Pancreas (tissue), 10 donors: ENCODE measurements at places on chromosomes 3 and 15. TPM values are rescaled to one million over a fixed set of nuclear protein-coding genes. Genes with fewer than 3 reads are reported as not detected.

The SLC6A1 gene
- total RNA-seq: 0.35 TPM

The BNC1 gene
- total RNA-seq: not detected

The FETUB gene
- total RNA-seq: not detected

The SHC4 gene
- total RNA-seq: 0.16 TPM

The HTR3E gene
- not detected for total RNA-seq

The TNFAIP8L3 gene
- 0.76 TPM for total RNA-seq

The SYNPR gene
- not detected for total RNA-seq

The MITF gene
- 5.3 TPM for total RNA-seq

DNA sequence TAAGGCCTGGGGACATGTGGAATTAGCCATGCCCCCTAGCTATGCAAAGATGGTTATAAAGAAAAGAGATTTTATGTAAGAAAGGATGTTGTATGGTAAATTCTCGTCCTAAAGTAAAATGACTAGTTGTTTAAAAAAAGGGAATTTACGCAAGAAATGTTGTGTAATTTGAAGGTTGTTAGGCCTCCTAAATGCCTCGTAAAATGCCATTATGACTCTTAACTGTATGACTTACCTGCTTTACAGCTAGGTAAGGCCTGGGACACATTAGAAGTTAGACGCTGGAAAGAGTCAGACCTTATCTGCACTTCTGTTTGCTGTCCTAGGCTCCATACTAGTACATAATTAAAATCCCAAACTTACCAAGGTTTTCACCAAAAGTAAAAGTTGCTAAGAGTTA lies 17.5 kb upstream of the HHATL start:
- no peak for DNase-seq

DNA sequence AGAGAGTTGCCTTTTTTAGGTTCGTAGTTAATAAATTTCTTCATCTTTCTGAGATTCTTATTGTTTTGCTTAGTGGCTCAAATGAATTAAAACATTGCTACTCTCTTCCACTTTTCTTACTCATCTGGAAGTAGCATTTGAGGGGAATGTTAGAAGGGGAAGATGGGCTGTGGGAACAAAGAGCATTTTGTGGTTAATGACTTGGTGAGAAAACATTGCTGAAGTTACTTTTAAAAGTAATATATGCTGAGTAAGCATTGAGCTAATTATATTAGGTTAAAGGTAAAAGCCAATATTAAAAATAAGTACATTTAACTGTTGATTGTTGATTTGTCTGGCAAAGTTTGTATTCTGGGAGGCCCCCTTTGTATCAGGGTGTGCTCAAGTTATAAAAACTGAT lies 5.7 kb downstream of the MORF4L1 start:
- no peak for DNase-seq

GRCh38 chr3:137925080-137925479 lies 84.9 kb upstream of the CLDN18 start:
- DNase-seq: no peak

GRCh38 chr3:191253089-191253799 lies 54.2 kb downstream of the OSTN start:
- DNase-seq: no peak

DNA sequence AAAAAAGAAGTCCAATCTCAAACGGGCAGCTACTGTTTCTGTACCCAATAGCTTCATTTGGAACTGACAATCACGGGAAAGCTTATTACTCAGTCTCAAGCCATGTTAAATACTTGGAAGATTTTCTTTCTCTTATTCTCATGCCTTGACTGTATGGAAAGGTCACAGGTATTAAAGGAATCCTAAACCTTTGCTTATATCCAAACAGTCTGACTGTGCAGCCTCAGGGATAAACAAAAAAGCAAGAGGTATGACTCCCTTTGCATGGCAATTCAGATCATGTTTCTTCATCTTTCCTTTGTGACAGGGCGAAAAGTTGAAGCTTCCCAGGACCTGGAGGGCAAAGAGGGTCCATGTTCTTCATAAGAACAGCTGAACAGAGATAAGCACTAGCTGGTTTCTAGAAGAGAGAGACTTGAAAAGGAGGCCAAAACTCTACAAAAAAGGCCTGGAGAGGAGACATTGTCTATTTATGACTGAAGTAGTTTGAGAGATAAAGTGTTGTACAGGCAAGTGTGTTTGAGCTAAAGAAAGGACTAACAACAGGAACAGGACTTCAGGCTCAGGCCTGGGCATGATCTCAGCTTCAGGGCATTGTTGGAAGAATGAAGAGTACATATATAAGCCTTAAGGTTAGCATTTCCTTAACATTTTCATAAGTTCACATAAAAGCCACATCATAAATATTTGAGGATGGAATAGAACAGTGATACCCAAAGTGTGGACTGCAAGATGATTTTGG lies 231.0 kb upstream of the THRB start:
- DNase-seq: no peak

GRCh38 chr3:131553495-131554247 lies 50.9 kb upstream of the MRPL3 start:
- no peak for DNase-seq

DNA sequence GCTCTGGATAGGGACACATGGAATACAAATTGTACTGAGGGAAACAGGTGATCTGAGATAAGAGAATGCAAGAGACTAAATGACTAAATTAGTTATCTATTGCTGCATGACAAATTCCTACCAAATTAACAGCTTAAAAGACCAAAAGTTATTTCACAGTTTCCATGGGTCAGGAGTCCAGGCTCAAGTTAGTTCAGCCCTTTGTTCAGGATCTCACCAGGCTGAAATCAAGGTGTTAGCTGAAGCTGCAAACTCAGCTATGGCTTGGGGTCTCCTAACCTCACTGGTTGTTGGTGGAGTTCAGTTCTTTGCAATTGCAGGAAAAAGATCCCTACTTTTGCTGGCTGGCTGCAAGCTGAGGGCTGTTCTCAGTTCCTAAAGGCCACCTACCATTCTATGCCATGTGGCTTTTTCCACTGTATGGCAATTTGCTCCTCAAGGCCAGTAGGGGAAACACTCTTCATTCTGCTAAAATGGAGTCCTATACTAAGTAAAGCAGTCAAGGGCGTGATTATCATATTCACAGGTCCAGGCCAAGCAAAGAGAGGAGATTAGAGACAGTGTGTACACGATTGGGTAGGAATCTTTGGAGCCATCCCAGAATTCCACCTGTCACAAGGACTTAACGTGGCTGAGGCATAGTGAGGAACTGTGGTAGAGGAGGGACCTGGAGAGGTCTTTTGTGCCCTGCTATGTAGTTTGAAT lies 53.7 kb downstream of the THRB start:
- no peak for DNase-seq

GRCh38 chr15:38652998-38653397 lies 88.4 kb upstream of the RASGRP1 start:
- DNase-seq: no peak

DNA sequence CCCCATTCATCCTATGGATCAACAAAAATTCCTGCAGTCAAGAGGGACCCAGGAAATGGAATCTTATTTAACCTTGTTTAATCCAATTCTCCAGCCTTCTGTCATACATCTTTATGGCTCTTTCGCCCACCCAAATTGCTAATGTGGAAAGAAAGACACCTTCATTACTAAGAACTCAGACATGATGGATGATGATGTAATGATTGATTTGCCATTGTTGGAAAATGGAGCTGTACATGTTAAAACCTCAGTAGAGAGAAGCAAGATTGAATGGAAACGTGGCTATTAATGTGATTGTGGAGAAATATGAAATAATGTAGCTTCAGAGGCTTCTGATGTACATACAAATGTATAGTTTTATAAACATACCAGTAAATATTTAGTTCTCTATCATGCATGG lies 15.7 kb upstream of the PTPRG start:
- DNase-seq: no peak

GRCh38 chr3:28575746-28576613 lies 227.4 kb upstream of the AZI2 start:
- DNase-seq: peak; percentile 30

- no peak for DNase-seq
Measured at GRCh38 chr3:57397175-57398026, 104.9 kb upstream of the ASB14 start.

DNA sequence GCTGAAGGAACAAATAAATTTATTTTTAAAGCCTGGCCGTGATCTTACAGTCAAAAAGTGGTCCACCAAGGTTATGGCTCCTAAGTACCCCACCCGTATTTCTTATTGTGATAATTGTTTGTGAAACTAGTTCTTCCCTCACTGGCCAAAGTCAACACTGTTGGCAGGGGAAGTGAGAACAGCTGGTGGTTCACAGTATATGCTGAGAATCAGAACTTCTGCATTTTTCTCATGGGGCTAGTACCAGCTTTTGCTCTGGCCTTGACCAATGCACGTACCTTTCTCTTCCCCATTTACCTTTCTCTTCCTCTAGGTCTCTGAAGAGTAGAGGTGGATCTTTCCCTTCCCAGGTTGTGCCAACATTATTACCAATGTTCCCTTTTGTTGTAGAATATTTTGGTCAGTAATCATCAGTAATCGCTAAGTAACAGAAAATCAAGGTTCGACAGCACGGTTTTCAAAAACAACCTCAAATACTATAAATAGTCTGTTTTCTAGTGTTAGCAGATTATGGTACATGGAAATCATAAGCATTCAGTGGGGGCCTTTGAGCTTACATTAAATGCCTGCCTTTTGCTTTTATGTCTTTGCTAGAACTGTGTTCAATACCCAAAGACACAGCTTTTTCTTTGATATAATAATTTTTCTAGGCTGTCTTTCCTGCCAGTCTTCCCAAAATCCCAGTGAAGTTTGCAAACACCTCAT lies 268.0 kb downstream of the LPP start:
- DNase-seq: no peak

DNA sequence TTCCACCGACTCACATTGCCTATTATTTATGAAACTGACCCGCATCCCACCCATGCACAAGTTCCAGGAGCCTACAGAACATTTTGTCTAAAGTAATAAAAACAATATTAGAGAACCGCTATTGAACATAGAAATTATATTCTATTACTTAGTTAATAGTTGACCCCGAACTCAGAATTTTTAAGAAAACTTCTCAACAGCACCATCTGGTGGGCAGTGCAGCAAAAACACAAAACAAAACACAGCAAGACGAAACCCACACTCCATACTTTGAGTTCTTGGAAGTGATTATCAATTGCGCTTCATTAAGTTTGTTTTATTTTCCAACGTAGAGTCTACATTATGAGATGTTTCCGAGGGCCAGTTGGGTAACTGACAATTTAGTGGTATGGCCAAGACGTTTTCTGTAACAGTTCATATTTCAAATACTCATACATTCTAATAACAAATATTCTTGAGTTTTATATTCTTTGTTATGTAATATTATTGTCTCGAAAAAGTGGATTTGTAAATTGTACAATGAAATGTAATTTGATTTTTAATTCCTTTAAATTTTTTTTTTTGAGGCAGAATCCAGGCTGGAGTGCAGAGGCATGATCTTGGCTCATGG lies 24.0 kb upstream of the C3orf70 start:
- DNase-seq: no peak

- DNase-seq: no peak
Measured at GRCh38 chr3:101814835-101815234, 34.5 kb upstream of the NFKBIZ start.
